ENCODE measurements at places on chromosomes 6 and 20.

DNA sequence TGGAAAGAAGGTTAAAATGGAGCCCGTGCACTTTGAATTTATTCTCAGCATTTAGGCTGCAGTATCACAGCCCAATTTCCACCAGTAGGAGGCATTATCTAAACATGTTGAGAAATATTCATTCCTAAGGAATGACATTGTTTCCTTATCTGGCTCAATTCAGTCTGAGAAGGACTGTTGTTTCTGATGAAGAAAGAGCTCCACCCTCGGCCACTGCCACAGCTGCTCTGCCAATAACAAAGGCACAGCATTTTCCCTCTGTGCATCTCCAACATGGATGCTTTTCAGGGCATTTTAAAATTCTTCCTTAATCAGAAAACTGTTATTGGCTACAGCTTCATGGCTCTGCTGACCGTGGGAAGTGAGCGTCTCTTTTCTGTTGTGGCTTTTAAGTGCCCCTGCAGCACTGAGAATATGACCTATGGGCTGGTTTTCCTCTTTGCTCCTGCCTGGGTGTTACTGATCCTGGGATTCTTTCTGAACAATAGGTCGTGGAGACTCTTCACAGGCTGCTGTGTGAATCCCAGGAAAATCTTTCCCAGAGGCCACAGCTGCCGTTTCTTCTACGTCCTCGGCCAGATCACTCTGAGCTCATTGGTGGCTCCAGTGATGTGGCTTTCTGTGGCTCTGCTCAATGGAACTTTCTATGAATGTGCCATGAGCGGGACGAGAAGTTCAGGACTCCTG lies at the start of gene CALHM5:
Gene CALHM5 (plus strand): TSS at position 216 of the 687 bp plus-strand sequence. CDS start 58 bp downstream, at position 274.
- peak; percentile 76 for DNase-seq

DNA sequence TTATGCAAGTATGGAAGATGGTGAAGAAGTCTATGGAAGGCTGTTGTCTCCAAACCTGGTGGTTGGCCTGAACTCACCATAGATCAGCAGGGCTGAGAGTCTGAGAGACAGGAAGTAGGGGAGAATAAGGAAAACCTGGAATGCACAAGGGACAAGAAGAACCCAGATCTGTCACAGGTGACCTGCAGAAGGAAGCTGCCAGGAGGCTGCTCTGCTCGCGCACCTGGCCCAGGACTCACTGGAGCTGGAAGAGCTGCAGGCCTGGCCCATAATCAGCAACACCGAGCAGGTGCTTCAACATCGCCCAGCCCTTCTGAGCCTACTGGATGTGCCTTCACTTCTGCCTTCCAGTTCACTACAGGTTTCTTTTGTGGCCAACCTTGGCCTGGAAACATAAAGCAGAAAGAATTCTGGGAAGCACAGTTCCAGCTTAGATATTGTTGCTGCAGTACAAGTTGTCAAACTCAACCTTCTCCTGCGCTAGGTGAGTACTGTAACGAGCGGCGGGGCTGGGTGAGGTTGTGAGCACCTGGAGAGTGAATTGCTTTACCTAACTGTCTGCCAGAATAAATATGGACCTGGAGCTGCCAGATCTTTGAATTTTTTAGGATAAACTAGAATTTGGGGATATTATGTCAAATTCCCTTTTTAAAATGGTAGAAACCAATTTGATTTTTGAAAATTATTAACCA lies 82.4 kb downstream of the CDH26 start:
- DNase-seq, result no peak

- DNase-seq, result no peak
Measured at GRCh38 chr6:14165091-14165490, 47.5 kb downstream of the CD83 start.

DNA sequence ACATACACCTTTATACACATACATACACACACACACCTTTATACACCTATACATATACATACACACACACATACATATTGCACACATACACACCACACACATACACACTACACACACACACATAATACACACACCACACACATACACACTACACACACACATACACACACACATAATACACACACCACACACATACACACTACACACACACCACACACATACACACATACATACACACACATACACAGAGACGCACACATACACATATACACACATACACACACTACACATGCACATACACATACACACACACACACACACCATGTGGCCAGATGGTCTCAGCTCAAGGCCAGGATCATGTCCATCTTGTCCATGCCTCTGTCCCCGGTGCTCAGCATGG lies 25.7 kb downstream of the BPIFB1 start:
- DNase-seq, result no peak

DNA sequence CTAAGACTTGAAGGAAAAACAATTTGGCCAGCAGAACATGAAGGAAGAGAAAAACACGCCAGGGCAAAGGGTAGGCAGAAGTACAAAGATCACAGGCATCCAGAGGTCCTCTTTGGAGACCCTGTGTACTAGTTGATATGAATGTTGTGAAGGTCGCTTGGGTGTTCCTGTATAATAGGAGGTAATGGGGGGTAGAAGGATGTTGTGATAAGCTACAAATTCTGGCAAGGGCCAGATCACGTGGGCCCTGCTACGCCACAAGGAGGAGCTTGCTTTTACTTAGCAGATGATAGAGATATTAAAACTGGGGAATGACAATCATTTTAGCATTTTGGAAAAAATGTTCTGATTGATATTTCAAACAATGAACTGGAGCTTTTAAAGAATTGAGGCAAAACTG lies 878 bp upstream of the HLA-DMA start:
- no peak for DNase-seq

- DNase-seq, result no peak
Measured at GRCh38 chr20:61976263-61976643, 89.4 kb downstream of the TAF4 start.

GRCh38 chr6:51459958-51460357 lies 627.5 kb downstream of the PKHD1 start:
- no peak for DNase-seq

DNA sequence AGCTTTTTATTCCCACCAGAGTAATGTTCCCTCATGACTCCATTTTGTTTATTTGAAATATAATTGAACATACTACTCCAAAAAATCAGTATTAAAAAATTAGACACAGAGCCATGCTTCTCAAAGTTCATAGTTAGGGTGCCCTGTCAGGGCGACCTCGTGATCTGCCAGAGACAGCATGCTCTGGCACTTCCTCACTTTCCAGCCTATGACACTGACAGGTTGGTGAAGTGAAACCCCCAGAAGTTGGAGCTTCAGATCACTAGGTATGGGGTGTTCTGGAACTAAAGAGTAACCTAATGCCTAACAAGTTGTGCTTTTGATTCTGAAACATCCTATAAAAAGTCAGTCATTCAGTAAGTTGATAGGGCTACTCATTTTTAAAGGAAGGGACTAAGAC lies 93.0 kb downstream of the TBC1D7 start:
- DNase-seq, result no peak

GRCh38 chr6:167350731-167351655 lies 26.1 kb downstream of the TTLL2 start:
- DNase-seq, result peak; percentile 87

- no peak for DNase-seq
Measured at GRCh38 chr6:166743406-166744222, 116.6 kb upstream of the RPS6KA2 start.

- DNase-seq, result no peak
Measured at GRCh38 chr20:63519668-63520503, 679 bp upstream of the PPDPF start.

DNA sequence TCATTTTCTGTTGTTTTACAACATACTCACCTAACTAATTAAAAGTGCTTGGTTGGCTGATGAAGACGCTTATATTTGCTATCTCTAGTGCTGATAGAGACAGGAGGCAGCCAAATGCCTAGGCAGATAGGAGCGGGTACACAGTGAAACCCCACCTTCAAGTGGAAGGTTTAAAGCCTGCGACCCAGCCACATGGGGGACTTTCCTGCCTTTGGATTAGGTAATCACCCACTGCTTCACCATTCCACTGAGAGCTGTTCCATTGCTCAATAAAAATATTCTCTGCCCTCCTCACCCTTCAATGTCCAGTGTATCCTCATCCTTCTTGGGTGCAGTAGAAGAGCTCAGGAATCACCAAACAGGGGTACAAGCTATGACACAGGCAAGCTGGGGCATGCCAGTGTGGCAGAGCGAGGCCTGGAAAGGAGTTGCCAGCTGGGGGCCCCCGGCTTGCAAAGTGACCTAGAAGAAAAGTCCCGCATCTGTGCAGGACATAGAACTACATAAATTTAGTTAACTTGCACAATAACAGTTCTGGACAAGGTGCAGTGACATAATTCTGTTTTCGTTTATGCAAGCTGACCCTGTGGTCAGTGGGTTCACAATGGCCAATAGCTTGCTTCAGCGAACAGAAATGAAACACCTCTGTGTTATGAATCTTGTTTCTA lies 112.0 kb upstream of the MLIP start:
- DNase-seq, result no peak

- DNase-seq, result peak; percentile 62
Measured at GRCh38 chr6:29071831-29072723, 15.0 kb downstream of the OR2B3 start.

- DNase-seq, result no peak
Measured at GRCh38 chr20:11807054-11808048, 110.3 kb upstream of the BTBD3 start.

DNA sequence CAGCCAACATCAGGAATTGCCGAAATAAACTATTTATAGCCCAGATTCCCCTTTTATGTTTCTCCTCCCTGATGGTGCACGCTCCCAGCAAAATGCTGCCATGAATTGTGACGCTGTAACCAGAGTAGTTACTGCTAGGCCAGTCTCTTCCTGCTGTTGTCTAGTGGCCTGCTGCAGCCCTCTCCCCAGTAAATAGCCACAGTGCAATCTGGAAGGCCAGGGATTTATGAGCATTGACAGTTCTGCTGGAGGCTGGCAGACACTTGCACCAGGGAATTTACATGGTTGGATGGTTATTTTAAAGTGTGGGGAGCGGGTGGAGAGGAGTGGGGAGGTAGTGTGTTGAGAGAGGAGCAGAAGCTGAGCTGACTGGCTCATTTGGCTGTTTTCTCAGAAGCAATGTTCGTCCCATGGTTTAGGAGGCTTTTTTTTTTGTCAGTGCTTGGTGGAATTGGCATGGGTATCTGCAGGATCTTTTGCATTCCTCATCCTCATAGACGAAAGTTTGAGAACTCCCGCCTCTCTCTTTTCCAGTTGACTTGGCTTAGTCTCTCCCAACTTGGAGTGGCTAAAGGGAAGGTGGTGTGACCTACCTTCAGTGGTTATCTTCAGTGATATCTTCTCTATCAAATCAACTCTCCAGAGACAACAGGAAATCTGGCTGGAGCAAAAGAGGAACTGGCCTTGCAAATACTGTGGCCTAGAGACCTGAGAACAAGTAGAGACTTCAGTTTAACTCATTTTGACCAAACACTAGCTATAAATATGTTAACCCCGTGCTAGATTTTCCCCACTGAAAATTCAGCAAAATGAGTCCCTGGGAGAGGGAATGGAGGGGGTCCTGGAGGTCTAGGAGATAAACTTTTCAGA lies 99.3 kb upstream of the VSTM2L start:
- DNase-seq, result no peak

DNA sequence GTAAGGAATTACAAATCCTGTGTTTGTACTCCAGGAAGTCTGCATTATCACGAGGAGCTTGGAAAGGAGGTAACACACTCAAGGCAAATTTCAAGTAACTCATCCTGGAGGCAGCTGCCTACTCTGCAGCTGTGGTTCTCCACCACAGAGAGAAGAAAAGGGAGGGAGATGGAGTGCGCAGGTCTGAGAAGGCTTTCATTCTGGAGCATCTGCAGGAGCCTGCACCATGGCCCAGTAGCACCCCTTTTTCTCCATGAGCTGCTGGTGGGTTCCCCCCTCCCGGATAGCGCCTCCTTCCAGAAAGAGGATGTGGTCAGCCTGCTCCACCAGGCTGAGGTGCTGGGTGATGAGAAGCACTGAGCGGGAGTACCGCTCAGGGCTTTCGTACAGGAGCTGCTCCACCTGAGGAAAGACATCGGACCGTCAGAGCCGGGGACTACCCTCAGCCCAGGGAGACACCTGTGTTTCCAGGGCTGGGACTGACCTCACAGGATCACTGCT lies 1.6 kb upstream of the PSMB8 start:
- DNase-seq, result no peak

DNA sequence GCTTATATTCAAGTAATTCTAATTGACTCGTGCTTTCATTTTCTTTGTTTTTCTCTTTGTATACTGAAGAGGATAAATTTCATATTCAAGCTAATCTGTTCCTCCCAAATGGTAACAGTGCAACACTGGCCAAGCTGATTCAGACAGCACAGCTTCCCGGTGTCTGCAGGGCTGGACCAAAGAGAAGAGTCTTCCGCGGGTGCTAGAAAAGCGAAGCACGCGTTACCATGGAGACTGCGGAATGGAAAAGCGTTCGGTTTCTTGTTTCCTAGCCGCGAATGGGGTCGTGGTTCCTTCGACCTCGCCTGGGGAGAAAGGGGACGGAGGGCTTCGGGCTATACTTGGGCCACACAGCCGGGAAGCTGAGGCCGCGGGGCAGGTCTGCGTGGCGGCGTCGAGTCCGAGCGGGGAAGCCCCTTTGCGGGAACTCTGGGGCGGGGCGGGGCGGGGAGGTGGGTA lies 6.2 kb upstream of the ZNF311 start:
- no peak for DNase-seq

DNA sequence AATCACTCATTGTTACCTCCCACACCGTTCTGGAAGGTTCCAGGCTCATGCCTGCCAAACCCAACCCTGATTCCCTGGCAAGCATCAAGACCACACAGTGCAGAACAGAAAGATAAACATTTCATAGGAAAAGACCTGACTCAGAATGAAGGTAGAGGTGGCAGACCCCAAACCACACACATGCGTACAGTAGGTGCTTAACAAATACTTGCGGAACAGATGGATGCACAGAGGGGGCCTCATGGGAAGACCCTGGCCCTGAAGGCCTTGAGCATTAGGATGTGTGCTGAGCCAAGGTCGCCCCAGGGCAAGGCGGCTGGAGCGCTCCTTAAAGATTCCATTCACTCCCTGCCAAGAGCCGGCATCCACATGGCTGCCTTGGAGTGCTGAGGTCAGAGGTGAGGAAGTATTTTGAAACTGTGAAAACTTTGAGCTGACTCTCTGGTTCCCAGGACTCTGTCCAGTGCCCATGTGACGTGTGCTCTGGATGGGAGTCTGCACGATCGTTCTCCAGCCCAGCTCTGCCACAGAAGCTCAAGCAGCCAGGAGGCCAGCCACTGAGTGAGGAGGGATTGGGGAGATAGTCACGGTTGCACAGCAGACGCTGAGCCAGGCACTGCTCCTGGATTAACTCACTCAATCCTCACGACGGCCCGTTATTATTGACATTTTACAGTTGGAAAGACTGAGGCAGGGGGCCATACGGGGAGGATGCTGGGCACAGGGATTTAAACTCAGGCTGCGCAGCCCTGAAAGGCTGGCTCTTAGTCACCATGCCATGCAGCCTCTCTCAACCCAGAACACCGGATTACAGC lies 65.5 kb upstream of the AFDN start:
- no peak for DNase-seq

DNA sequence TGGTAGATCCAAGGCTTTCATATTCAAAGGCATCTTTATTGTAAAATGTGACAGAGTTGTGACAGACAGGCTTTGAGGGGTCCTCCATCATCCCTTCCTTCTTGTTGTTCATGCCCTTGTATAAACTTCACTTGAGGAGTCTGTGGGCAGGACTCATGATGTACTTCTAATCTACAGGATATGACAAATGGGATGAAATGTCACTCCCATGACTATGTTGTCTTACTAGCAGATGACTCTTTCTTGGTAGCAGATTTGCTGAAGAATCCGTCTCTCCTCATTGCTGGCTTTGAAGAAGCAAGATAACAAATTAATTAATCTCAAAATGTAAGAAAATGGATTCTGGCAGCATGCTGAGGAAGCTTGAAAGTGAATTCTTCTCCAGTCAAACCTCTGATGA lies 566.1 kb downstream of the TFAP2B start:
- no peak for DNase-seq

- DNase-seq, result no peak
Measured at GRCh38 chr6:145271577-145271976, 463.7 kb downstream of the EPM2A start.

Measured in HT-29 (cell line).